Activated CD8-positive, alpha-beta memory T cell treated with anti-CD3 and anti-CD28 coated beads for 1 hour (primary cell): ENCODE measurements at places on chromosomes 5 and 9.

DNA sequence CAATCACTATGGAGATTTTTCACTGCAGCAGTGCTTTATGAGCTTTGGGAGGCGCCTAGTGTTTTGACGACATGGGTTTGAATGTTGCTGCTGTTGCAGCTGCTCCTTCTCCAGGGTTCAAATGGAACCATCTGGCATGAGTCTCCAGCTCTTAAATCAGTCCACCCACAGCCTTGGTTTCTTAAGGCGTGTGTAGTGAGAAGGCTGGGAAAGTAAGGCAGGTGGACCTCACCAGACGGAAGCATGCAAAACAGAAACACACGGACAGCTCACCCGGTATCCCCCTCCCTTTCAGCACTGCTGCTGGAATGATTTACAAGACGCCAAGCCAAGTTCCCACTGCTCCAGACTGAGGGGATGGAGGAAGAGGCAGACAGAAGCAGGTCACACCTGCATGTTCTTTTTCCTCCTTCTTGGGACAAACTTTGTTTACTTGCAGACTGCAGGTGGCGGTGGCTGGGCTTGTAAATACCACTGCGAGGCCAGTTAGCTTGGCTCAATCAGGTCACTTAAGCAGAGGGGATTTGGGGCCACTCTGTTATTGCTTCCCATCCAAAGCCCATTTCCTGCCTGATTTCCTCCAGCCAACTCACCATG, 47.4 kb downstream of the ADAM19 start:
- DNase-seq, result no peak

DNA sequence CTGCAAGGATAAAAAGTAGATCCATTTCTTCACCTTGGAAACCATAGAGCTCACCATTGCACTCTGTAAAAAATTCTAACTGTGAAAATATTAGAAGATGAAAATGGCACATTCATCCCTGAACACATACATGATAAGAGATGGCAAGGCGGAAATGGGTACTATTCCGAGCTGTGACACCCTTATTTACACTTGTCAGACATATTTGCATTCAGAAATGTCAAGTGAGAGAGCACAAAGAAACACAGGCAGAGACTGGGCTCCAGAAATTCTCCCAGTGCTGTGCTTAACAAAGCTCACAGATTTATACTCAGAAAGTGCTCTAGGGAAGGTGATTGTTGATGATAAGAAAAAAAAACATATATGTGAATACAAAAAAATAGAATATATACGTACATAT, 170.3 kb upstream of the PUM3 start:
- DNase-seq, result no peak

- no peak for DNase-seq
Observed at GRCh38 chr9:129752900-129753729, at the start of gene PTGES. Gene PTGES, minus strand, starts transcription at chr9:129753042. Its CDS starts 30 bp downstream, at chr9:129753012.

GRCh38 chr5:60102961-60103693, 209.6 kb upstream of the PDE4D start:
- no peak for DNase-seq

- no peak for DNase-seq
Observed at GRCh38 chr9:123201083-123201482, 67.3 kb downstream of the STRBP start.

- no peak for DNase-seq
Observed at GRCh38 chr9:18849890-18850677, 182.9 kb downstream of the SAXO1 start.

DNA sequence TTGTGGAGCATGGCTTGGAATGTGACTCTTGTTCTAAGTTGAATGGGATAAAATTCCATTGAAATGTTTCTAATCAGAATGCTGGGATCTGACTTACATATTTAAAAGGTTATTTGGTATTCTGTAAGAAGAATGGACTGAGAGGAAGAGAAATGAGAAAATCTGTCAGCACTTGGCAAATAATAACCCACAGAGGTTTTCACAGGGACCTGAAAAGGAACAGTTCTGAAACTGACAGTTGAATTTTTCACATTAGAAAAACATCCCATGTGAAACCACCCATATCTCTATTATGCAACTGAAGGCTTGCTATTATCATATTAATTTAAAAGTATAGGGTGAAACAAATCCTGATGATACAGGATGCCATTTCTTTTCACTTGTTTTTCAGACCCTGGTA, 302.7 kb downstream of the EPB41L4A start:
- no peak for DNase-seq

GRCh38 chr5:36252722-36253365, 11.1 kb upstream of the NADK2 start:
- DNase-seq, result no peak

- no peak for DNase-seq
Observed at GRCh38 chr5:67879620-67880510, 335.7 kb upstream of the PIK3R1 start.

DNA sequence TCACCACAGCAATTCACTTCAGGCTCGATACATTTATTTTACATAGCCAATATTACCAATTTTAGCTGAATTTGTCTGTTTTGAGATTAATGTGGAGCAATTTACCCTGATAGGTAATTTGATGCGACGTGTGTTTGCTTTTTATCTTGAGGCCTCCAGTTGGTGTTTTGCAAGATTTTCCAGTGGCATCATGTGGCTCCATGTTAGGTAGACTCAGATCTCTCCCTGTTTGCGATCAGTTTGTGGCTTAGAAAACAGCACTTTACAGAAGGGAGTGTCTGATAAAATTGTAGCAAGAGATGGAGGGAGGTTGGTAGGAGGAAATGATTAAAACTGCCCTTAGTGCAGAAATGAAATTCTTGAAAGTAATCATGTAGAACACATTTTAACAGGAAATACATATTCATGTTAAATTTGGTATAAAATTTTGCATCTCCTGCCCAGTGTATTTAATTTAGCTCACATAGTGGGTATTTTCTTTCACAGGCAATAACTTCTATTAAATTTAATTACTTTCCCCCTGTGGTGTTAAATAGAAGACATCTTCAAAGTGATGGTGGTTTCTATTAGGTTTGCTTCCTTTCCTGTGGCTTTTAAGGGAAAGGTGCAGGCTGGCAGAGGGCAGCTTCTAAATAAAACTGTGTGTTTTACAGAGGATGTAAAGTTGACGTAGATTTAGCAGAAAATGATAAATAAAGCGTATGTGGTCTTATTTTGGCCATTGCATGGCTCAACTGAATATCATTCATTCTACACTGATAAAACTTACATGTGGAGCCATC, 135.8 kb downstream of the KDM4C start:
- no peak for DNase-seq

DNA sequence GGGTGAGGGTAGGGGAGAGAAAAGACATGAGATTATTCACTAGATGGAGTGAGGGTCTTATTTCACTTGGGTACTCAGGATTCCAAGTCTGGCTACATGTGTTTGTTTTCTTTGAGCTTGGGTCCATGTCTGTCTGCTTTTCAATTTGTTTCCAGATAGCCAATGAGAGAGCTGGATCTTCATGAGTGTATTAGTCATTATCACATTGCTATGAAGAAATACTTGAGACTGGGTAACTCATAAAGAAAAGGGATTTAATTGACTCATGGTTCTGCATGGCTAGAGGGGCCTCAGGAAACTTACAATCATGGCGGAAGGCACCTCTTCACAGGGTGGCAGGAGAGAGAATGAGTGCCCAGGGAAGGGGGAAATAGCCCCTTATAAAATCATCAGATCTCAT, 196.8 kb upstream of the TRIM32 start:
- no peak for DNase-seq

DNA sequence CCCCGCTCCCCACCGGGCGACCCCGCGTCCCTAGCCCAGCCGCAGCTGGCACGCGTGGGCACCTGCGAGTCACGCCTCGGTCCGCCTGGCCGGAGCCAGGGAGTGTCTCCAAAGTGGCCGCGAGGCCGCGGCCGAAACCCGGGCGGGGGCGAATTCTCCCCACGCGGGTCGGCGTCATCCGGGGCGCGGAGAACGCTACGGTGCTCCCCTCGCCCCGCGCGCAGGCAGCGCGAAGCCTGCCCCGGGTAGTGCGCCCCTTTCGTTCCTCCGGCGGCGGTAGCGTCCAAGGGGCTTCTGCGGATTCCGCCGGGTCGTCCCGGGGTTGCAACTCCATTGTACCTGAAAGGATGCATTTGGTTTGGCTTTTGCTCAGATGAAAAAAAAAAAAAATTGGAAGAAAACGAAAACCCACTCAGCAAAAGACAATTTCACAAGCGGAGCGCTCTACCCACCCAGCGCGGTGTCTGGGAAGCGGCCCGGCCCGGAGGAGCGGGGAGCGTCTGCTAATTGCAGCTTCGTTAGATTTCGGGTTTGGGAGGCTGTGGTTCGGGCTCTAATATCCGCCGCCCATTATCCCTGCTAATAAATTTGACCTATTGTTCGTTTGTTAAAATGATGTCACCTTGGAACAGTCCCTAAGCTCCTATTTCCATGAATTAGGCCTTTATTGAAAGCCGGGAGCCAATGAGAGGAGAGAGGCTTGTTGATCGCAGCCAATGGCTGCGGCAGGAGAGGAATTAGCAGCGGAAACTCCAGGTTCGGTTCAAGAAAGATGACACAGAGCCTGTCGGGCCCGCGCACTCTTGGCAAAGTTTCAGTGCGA, at the start of gene TLX3:
Gene TLX3 (plus strand): TSS at position 796 of the 823 bp plus-strand sequence. CDS start 118 bp downstream, outside the sequence.
- DNase-seq, result no peak

DNA sequence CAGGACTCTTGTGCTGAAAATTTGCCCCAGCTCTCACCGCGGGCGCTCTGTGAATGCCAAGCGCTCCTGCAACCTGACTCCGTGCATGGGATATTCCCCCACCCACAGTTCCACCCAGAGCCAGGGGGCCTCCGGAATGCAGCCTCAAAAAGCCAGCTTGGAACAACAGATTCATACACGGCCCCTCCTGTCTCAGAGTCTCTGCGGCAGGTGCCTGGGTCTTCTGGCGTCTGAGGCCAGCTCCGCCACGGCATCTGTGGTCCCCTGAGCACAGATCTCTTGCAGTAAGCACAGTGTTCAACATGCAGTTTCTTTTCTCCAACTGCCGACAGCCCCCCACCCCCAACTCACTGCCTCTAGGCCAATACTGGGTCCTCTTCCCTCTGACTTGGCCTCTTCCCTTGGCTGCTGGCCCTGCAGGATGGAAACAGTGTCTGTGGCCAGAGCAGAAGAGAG, 355.7 kb upstream of the IRX2 start:
- no peak for DNase-seq

- no peak for DNase-seq
Observed at GRCh38 chr9:131815970-131816873, 76.3 kb upstream of the RAPGEF1 start.

- no peak for DNase-seq
Observed at GRCh38 chr5:138932171-138932810, 57.2 kb upstream of the LRRTM2 start.

- no peak for DNase-seq
Observed at GRCh38 chr5:120436996-120437395, 27.1 kb upstream of the PRR16 start.

- no peak for DNase-seq
Observed at GRCh38 chr5:170087168-170087817, 18.4 kb upstream of the FOXI1 start.

DNA sequence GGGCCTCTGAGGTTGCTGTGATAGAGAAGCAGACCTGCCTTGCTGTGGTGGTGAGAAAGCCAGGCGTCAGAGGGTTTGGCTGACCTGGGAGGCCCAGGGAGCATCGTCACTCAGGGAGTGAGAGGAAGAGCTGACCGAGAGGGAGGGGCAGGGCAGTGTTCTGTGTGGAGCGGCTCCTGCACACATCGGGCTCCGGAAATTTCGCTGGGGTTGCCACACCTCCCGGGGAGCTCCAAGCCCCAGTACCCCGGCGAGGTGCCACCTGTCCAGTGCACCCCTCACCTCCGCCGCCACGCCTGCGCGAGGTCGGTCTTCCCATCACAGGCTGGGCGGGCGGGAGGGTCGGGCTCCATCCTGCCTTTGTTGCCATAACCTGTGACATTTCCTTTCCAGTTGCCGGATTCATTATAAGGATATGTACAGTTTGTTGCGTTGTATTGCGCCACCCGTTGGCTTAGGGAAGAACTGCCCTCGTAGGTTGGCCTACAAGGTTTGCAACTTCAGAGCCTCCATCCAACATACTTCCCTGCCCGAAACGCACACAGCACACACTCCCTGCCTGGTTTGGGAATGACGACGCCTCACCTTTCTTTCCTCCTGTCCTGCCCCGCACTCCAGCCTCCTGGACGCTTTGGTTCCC, 223.2 kb downstream of the CACNA1B start:
- DNase-seq, result no peak

GRCh38 chr9:127777368-127777980, 992 bp downstream of the SH2D3C start:
- DNase-seq, result no peak

DNA sequence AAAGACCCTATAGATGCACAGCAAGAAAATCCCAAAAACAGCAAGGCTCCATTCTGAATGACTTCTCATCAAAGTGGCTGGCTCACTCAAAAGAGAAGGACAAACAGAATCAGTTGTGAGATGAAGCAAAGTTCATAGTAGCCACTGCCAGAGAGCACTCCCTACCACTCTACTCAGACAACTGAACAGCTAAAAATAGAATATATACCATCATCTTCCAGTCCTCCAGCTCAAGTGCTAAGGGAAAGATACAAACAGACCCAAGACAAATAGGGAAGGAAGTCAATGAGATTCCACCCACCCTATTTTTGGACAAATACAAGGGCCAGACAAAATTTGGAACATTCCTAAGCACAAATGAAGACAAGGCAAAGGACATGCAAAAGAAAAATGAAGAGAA, 20.6 kb downstream of the GNAQ start:
- no peak for DNase-seq

DNA sequence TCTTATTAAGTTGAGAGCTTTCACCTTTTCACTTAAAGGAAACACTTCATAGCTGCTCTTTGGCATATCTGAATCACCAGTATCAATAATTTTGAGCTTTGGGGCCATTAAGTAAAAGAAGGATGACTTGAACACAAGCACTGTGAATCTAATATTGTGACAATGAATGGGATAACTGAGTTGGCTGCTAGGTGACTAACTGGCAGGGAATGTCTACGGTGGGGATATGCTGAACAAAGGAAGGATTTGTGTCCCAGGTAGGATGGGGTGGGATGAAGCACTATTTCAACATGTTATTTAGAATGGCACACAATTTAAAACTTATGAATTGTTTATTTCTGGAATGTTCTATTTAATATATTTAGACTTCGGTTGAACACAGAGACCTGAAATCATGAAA, 123.6 kb downstream of the TEX10 start:
- DNase-seq, result no peak

DNA sequence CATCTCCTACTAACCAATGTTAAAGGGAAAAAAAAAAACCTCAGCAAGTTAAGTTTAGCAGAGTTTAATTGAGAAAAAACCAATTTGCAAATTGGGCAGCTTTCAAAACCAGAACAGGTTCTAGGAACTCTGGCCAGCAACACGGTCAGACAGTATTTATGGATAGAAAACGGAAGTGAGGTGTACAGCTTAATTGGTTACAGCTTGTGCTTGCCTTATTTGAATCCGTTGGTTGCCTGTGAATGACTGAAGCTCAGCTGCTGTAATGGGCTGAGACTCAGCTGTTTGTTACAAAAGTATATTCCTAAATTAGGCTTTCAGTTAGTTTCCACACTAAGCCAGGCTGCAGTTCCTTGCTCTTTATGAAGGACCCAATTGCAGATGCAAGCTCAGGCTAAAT, 217.0 kb downstream of the SREK1 start:
- DNase-seq, result no peak

DNA sequence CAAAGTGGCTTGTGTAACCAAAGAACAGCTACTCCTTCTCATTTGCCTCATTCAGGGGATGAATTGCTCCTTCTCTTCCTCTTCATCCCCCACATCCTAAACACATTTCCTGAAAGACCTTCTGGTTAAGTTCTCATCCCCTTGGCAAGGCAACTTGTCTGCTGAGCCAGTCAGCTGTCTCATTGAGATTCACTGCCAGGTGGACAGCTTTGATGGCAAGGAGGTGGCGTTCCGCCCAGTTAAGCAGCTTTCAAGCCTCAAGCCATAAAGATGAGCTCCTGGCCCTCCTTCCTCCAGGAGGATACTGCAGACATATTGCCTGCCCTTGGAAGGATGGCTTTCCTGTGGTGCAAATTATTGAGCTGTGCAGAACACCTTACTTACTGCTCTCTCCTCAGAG, 448.6 kb upstream of the MPDZ start:
- no peak for DNase-seq
